ENCODE measurements at places on chromosomes 16 and 17.

- no peak for DNase-seq
Measured at GRCh38 chr17:81278831-81279230, 16.3 kb downstream of the SLC38A10 start.

- DNase-seq: no peak
Measured at GRCh38 chr17:19418251-19418992, 7.4 kb downstream of the RNF112 start.

GRCh38 chr17:8144401-8145231, 7.6 kb downstream of the PER1 start:
- DNase-seq: no peak

GRCh38 chr17:55642741-55643140, 79.9 kb downstream of the TMEM100 start:
- no peak for DNase-seq

DNA sequence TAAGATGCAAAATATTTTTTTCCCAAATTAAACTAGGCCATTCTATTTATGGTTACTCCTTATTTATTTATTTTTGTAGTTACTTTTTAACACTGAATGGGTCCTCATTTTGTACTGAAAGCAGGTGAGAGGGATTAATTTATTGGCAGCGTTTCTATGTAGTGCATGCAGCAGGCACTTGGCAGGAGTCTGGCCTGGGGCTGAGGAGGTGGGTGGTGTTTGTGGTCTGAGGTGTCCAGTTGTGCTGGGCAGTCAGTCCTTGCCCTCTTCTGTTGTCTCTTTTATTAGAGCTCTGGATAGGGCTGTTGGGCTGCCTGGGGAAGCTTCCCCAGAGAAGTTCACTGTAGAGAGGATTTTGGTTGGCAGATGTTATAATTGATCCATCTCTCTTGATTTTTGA, 12.7 kb downstream of the SEC14L1 start:
- no peak for DNase-seq

- DNase-seq: no peak
Measured at GRCh38 chr16:85124636-85125346, 12.5 kb upstream of the CIBAR2 start.

GRCh38 chr17:39792526-39793221, 54.9 kb downstream of the GRB7 start:
- no peak for DNase-seq
